ENCODE measurements at places on chromosomes 7 and 10.
A peak's percentile ranks its signal among the peaks of the same experiment; 100 is the strongest.

GRCh38 chr10:114084215-114084614, 40.5 kb downstream of the ADRB1 start:
- no peak for DNase-seq

- DNase-seq = no peak
These were observed 11.7 kb downstream of the TLL2 start for GRCh38 chr10:96501985-96502384.

DNA sequence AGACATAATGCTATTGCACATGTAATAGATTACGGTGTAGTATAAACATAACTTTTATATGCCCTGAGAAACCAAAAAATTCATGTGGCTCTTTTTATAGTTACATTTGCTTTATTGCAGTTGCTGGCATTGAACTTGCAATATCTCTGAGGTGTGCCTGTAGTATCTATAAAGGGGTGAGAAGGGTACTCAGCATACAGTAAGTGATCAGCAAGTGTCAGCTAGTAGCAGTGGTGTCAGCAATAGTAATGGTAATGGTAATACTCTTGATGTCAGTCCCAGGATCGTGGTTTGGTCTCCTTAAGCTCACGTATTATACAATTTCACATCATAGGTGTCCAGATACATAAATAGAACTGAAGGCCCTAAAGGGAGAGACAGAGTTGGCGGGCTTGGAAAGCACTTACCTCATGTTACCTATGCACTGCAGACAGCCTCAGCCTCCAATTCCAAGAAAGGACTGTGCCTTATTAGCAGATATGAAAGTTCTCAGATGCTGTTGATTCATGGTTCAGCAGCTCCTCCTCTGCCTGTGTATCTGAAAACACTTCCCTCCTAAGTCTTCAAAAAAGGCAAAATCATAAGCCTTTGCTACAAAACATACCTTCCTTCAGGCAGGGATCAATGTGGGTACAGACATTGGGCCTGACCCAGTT, 6.6 kb upstream of the GIMAP7 start:
- DNase-seq = no peak

DNA sequence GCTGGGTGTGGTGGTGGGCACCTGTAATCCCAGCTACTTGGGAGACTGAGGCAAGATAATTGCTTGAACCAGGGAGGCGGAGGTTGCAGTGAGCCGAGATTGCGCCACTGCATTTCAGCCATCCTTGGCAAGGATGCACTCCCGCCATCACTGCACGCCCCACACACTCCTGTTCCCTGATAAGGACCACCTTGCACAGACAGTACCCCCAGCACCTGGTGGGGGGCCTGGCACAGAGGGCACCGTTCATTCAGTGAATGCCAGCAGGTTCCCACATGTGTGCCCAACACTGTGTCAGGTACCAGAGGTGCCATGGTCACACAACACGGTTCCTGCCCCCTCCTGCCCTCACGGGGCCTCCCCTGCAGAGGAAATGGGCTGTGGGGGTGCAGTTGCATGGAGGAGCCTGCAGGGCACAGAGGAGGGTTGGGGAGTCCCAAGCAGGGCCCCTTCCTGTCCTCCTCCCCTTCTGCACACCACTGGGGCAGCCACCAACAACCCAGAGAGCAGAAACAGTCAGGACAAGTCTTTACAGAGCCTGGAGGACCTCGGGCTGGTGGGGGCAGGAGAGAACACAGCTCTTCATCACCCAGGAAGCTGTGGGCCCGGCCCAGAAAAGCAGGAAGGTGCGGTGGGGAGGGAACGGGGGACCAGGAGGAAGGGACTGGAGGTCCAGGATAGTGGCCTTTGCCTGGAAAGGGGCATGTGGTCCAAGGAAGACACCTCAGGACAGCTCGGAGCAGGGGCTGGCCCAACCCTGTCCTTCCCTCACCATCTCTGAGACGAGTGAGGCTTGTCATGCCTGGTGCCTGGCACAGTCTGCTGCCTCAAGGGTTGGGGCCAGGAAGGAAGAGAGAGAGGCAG, 7.1 kb downstream of the CRYGN start:
- DNase-seq = peak; percentile 40

DNA sequence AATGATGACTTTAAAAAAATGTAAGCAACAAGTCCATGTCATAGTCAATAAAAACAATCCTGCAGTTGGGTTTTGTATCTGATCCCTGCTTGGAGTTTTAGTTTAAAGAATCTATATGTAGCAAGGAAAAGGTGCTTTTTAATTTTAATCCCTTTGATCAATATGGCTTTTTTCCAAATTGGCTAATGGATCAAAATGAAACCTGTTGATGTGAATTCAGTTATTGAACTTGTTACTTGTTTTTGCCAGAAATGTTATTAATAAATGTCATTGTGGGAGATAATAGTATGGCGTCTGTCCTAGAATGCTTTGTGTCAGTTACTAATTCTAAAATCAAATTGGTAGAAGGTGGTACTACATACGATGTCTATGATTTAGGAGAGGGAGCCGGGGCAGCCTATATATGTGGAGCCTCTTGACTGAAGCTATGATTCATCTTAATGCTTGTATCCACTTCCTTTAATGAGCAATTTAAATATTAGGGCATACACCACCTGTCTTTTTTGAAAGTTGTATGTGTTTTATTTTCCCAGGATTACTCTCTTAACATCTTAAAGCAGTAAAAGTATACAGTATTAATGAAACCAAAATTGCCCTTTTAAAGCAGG, 10.3 kb upstream of the PBLD start:
- no peak for DNase-seq

DNA sequence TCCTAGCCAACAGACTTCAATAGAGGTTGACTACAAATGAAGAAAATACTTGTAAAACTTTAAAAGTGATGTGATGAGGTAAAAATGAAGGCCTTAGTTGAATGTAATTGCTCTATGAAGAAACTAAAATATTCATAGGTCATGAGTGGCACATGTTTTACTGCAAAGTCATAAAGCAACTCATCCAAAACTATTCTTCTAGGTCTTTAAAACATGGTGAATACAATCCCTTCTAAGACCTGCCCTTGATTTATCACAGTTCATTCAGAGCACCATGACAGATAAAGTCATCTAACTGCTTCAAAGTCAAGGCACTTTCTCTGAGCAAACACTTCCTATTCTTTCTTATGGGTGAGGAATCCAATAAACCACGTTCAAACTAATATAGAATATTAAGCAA, 713.5 kb downstream of the SORCS1 start:
- no peak for DNase-seq

DNA sequence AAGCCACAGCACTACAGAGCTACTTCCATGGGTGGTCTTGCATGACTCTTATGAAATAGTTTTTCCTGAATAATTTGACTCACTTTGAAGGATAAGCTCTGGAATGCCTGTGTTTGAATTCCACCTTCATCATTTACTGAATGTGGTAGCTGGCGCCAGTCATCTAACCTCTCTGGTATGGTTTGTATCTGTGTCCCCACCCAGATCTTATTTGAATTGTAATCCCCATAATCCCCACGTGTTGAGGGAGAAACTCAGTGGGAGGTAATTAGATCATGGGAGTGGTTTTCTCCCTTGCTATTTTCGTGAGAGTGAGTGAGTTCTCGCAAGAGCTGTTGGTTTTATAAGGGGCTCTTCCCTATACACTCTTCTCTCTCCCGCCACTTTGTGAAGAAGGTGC, 11.2 kb upstream of the SLC13A1 start:
- DNase-seq = no peak

- no peak for DNase-seq
These were observed 55.0 kb downstream of the PIK3AP1 start for GRCh38 chr10:96665306-96665705.

GRCh38 chr7:29946428-29947186, 43.0 kb downstream of the SCRN1 start:
- no peak for DNase-seq

GRCh38 chr7:99505324-99505662, 831 bp downstream of the ZKSCAN5 start:
- DNase-seq = no peak

GRCh38 chr7:142941541-142941940, 2.3 kb downstream of the LLCFC1 start:
- no peak for DNase-seq

- DNase-seq = no peak
These were observed 35.3 kb downstream of the LRRC72 start for GRCh38 chr7:16561943-16562342.

DNA sequence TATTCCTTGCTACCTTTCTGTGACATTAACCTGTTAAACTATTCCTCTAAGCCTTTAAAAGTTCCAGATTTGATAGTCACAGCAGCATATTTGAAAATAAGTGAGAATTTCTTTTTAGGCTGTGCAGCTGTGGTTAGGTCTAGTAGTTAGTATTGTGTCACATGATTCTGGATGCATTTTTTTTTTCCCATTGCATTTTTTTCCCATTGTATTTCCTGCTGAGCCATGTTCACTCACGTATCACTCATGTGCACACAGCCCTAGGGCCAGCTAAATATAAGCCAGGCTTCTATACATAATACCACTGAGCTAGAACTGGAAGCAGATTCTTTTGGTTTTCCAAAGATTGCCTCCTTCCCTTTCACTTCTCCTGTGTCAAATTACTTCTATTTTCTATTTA, 37.4 kb downstream of the DNAJC9 start:
- DNase-seq = no peak

DNA sequence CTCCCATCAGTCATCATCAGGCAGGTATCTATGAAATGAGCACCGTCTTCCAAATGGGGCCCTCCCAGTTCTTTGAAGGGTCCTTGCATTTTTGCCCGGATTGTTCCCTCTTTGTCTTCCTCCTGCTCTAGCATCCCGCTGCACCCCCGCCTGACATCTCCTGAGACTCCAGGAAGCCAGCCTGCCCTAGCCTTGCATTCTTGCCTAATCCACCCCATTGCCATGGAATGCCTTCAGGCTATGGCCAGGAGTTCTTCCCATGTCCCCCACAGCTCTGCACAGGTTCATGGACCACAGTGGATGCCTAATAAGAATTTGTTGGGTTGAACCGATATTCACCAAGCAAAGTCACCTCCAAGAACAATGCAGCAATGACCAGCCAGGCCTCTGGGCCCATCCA, 62.1 kb downstream of the ZMIZ1 start:
- DNase-seq = no peak

DNA sequence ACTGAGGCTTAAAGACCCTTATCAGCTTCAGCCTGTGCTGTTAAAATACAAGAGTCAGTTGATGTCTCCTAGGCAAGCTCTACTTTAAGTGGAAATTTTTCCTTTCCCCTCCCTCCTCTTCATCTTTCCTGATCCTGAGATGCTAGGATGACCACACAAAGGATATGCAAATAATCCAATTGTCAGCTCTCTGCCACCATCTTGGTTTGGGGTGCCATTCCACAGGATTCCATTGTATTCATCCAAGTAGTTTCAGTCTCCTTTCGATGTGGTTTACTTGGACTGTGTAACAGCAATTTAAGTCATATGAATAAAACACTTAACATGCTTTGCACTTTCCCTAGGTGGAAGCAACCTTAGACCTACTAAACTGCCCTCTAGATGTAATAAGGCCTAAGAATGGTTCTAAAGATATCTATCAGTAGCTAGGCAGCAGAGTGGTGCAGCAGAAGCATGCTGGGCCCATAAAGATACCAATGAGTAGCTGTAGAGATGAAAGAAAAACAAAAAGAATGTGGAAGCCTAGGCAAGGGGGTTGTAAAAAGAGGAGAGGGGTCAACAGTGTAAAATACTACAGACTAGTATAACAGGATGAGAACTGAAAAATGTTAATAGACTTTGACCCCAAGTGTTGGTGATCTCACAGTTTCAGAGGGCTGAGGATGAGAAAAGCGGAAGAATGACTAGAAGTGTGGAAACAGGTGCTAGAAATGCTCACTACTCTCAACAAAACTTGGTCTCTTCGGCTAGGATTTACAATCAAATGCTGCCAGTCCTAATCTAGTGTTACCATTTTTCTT, 2.4 kb upstream of the CFAP69 start:
- no peak for DNase-seq

DNA sequence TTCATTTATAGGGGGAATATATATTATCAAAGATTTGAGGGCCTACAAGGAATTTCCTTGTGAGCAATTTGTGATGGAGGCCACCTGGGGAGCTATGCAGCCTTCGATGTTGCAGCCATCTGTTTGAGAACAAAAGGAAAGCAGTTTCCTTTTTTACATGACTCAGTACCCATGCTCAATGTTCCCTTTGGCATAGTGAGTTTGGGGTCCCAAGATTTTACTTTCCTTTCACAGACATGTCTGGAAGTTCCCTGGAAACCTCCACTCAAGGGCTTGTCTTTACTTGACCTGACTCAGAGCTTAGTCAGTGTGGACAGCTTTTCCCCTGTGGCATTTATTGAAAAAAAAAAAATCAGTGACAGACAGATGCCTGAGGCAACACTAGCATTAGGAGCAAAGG, 73.5 kb upstream of the VIPR2 start:
- no peak for DNase-seq

GRCh38 chr7:23700046-23700445, 10.0 kb upstream of the STK31 start:
- no peak for DNase-seq

DNA sequence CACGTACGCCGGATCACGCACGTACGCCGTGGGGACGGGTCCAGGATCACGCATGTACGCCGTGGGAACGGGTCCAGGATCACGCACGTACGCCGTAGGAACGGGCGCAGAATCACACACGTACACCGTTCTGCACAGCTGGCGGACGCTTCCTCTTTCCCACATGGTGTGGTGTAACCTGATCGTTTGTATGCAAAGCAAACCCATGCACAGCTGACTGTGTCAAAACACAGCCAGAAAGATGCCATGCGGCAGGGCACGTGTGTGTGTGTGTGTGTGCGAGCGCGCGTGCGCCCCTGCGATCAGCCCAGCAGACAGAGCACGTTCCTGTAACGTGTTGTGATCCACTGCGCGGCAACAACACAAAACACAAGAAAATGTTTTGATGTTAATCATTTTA, 573.6 kb downstream of the DNAJB6 start:
- no peak for DNase-seq

GRCh38 chr7:2451171-2452073, 24.8 kb downstream of the GRIFIN start:
- DNase-seq = peak; percentile 81

DNA sequence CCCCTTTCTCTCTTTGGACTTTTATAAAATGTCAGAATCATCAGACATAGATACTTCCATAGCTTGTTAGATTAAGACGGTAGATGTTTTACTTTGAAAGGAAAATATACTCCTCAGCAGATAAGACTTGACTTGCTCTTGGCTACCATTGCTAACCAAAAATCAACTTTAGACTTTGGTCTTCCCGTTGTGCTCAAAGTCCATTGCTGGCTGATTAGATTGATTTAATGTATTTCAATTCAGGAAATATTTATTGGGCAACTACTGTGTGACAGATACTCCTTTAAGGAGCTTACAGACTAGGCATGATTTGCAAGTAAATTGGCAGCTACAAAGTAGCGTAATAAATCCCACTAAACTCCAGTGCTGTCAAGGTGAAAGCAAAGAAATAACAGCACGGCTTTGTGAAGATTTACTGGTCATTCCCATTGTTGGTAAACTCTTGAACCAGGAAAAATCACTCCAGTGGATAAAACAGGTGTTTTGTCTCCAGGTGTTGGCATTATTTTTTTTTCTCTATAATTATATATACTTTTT, 95.7 kb upstream of the ARMC3 start:
- DNase-seq = no peak

Data from stimulated activated CD8-positive, alpha-beta memory T cell treated with anti-CD3 and anti-CD28 coated beads, Interleukin-2, amount 100 ng/mL, for 48 hours (primary cell).